ENCODE measurements at places on chromosomes 2 and 18. TPM values are rescaled to one million over a fixed set of nuclear protein-coding genes. Genes with fewer than 3 reads are reported as not detected.

DNA sequence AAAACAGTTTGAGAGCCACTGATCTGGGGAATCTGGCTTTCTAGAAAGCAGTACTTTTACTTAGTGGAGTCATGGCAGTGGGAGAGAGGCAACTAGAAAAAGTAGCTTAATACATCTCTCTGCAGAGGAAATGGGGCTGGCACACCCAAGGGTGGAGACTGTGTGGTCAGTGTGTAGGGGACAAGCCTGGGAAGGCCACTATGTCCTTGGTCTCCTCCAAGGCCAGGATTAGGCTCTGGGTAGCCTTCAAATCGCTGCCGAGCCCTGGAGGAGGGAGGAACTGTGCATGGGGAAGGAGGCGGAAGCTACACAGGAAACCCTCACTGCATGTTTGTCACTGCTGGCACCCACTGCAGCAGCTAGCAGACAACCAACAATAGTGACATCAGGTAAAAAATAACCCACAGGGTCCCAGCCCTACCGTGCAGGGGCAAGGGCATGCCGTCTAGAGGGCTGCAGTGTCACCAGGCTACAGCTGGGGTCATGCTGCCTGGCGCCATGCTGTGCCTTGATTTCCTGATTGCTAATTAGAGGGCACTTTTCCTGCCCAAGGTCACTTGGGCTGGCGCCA lies 34.8 kb downstream of the LBH start:
- DNase-seq = no peak

GRCh38 chr2:12881952-12882351 lies 165.2 kb downstream of the TRIB2 start:
- DNase-seq = no peak

- DNase-seq = no peak
Measured at GRCh38 chr2:189363559-189363958, 77.7 kb upstream of the WDR75 start.

- DNase-seq = no peak
Measured at GRCh38 chr2:205934443-205934842, 151.5 kb downstream of the INO80D start.

- DNase-seq = no peak
Measured at GRCh38 chr2:31334311-31335026, 80.1 kb downstream of the XDH start.

GRCh38 chr2:222313816-222314215 lies 15.0 kb upstream of the PAX3 start:
- DNase-seq = no peak

GRCh38 chr2:6412533-6413091 lies 453.1 kb downstream of the CMPK2 start:
- peak; percentile 15 for DNase-seq

DNA sequence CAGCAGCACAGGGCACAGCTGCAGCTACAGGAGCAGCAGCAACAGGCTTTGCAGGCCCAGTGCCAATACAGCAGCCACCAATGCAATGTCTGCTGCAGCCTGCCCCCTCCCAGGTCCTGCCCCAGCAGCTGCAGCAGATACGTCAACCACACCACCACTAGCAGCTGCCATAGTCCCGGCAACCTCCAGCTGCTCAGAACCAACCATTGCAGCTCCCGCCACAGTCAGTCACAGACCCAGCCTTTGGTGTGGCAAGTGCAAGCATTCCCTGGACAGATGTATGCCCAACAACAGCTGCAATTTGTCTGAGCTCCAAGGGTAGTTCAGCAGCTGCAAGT lies 53.3 kb upstream of the TUBA3E start:
- peak; percentile 42 for DNase-seq

DNA sequence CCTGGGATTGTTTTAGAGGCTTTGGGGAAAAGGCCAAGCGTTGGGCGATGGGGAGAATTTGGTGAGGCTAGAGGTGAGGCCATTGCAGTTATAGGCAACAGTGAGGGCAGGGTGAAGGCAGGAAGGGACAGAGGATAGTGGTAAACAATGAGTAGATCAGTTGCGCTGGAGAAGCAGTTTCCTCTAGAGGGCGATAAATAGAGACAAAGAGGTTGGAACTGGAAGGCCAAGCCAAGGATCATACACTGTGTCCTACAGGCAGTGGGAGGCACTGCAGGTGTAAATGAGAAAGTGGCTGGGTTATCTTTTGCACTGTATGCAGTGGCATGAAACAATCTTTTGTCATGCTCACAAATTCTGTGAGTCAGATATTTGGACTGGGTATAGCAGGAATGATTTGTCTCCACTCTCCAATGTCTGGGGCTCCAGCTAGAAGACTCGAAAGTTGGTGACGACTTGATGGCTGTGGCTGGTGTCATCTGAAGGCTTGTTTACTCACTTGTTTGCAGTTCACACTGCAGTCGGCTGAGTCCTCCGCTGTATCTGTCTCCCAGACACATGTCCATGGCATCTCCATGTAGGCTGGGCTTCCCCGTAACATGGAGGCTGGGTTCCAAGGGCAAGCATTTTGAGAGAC lies 82.1 kb downstream of the TNP1 start:
- no peak for DNase-seq

DNA sequence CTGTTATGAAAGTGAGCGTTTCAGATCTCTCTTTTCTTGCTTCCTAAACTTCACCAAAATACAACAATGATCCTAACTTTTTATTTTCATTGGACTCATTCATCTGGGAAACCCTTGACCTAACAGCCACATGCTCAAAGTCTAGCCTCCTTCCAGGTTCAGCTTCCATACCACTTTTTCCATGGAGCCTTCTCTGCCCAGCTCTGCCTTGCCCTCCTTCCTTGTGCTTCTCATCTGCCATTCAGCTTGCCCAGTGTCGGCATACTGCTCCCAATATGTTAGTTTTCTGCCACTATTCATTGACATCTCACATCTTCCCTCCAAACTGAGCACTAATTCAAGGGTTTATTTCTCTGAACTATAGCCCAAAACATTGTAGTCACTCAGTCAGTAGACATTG lies 214.7 kb downstream of the RAD51AP2 start:
- no peak for DNase-seq

DNA sequence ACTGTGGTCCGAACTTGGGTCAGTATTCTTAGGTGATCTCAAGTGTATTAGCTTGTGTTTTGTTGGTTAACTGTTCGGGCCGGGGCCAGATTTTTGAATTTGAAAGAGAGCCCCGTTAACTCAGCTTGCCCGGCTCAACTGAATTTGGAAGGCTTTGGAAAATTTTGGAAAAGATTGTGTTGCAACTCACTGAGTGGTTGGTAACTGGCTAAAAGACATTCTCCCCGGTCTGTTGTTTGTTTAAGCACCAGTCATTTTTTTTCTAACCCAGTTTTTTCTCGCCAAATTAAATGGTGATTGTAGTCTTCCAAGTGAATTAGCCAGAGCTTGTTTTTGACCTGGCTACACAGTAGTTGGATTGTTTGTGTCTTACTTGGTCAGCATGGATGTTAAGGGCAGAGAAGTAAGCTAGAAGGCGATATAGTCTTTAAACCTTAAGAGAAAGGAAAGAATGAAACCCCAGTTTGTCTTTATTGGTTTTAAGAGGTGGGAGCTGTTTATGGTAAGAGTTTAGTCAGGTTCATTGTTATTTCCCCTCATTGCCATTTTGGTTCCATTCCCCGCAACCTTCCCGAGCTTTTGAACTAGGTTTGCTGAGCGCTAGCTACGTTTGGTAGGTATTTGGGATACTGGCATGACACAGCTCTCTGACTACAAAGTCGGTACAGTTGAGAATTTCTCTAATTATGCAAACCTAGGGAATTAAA lies 2.4 kb downstream of the MAP4K4 start:
- DNase-seq = peak; percentile 10

- DNase-seq = no peak
Measured at GRCh38 chr2:237561221-237561620, 5.2 kb upstream of the PRLH start.

GRCh38 chr2:14675489-14675888 lies 43.0 kb downstream of the LRATD1 start:
- DNase-seq = no peak

DNA sequence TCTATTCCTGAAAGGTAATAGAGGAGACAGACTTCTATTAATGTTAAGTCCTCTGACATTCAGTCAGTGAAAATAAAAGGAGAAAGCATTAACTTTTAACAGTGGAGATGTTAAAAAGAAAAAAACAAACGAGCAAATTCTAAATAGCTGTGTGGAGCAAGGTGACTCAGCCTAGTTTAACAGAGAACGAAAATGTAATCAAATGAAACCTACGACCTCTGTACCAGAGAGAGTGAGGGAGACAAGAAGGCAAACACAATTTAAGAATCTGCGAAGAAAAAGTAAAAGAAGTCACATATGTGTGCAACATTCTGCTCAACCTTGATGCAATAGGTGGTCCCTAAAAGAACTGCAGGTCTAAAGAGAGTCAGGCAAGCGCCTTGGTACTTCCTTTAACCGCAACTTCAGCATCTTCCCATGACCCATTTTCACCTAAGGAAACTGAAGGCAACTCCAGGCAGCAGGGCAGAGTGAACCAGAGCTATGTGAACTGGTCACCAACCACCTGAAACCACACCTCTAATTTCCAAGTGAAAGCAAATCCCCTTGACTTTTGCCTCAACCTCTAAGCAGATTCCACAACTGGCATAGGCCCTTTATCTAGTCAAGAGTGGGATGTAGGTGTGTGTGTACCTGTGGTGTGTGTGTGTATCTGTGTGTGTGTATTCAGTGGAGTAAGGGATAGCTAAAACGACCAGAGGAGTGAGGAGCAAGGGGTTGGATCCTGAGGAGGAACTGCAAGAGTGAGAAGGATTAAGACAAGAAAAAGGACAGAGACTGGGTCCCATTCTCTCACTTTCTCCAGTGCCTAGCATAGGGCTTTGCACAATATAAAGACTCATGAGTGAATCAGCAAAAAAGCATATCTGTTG lies 43.0 kb downstream of the FIGN start:
- no peak for DNase-seq

DNA sequence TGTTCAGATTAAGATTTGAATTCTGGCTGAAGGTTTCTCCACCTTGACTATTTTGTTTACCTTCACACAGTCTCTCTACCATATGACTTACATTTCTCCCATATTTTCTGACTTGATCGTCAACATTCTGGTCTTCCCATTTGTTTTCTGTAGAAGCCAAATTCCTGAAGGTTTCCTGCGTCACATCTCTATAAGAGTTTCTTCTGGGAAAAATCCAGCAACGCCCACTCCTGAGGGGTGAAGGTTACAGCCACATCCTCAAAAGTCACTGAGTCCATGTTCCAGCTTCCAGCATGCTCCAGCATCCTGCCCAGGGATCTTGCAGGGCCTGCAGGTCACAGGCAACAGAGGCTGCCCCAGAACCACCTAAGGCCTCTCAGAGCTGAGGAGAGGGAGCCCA lies 47.5 kb downstream of the NBEAL1 start:
- no peak for DNase-seq

DNA sequence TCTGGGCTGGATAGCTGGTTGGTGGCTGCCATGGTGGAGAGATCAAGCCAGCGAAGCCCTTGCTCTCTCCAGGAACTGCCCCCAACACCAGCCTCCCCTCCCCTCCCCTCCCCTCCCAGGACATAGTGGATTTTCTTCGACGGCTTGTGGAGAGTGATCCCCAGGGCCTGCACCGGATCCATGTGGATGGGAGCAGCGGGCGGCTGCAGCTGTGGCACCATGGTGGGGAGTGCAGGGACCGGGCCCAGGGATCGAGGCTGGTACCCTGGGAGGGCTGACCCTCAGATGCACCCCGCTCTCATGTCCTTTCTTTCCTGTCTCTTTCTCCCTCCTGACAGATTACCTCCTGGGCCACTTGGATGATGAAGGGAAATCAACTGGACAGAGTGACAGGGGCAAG lies 7.0 kb downstream of the TTC31 start:
- no peak for DNase-seq

The POTEC gene
- not detected for polyA plus RNA-seq

The KCNK3 gene
- 1.8 TPM for polyA plus RNA-seq

The PKP4 gene
- polyA plus RNA-seq = 31.4 TPM

The BOLL gene
- 2.0 TPM for polyA plus RNA-seq

The PIEZO2 gene
- 45.3 TPM for polyA plus RNA-seq

The POTEI gene
- 0.09 TPM for polyA plus RNA-seq

The ANKRD29 gene
- polyA plus RNA-seq = 4.7 TPM

The HRH4 gene
- polyA plus RNA-seq = not detected

The SCN9A gene
- polyA plus RNA-seq = 2.8 TPM

The DCDC2C gene
- polyA plus RNA-seq = 0.16 TPM

The EPB41L3 gene
- 82.9 TPM for polyA plus RNA-seq

The ATAD2B gene
- 11.9 TPM for polyA plus RNA-seq

The DYNAP gene
- 0.07 TPM for polyA plus RNA-seq

The ITGB6 gene
- 50.6 TPM for polyA plus RNA-seq

The CDKL4 gene
- not detected for polyA plus RNA-seq

The LIMS3 gene
- polyA plus RNA-seq = 3.2 TPM

The COX5B gene
- 184 TPM for polyA plus RNA-seq

The TEX44 gene
- polyA plus RNA-seq = not detected

The NEU4 gene
- 3.9 TPM for polyA plus RNA-seq

The FAM168B gene
- polyA plus RNA-seq = 65.6 TPM
